ENCODE measurements at places on chromosomes 6 and 20.

GRCh38 chr20:63223121-63223825 lies 7.3 kb upstream of the YTHDF1 start:
- DNase-seq = peak; percentile 57

- peak; percentile 21 for DNase-seq
Observed at GRCh38 chr20:56540415-56540814, 7.4 kb downstream of the FAM209B start.

DNA sequence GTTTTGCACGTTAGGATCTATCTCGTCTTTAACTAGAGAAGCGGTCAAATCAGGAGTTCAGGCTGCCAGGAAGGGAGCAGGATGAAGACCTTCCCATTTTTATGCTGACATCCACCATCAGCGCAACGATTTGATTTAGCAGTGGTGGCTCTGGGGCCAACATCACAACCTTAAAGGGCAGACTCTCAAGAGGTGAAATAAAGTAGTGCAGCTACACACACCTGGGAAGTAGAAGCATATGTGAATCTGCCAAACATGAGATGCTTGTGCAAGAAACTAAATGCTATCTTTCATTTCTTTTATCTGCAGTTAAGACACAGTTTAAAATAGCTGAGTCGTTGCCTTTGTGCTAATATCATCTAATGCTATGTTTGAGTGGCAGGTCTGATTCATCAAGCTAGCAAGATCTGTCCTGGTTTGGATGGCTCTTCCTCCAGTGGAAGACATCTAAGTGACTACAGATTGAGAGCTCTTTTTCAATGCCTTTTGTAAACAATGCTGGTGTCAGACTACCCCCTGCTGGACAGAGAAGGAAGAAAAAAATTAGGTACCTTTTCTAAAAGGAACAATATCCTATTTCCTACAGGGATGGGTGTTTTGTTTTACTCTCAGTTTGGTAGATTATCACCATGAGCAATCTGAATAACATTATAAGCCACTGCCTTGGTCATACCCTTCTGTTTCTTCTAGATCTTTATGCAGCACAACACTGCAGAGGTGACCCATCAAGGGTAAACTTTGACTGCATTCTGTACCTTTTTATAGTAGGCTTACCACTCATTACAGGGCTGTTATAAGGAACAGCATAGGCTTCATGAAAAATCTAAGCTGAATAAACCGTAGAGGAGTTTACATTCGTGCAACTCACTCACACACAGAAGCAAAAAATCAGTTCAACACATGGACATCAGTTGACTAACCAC lies 171.6 kb upstream of the FBXL4 start:
- DNase-seq = peak; percentile 62

GRCh38 chr6:148985499-148985898 lies 238.7 kb downstream of the UST start:
- no peak for DNase-seq

GRCh38 chr6:56708810-56709597 lies 66.3 kb upstream of the DST start:
- DNase-seq = peak; percentile 57

DNA sequence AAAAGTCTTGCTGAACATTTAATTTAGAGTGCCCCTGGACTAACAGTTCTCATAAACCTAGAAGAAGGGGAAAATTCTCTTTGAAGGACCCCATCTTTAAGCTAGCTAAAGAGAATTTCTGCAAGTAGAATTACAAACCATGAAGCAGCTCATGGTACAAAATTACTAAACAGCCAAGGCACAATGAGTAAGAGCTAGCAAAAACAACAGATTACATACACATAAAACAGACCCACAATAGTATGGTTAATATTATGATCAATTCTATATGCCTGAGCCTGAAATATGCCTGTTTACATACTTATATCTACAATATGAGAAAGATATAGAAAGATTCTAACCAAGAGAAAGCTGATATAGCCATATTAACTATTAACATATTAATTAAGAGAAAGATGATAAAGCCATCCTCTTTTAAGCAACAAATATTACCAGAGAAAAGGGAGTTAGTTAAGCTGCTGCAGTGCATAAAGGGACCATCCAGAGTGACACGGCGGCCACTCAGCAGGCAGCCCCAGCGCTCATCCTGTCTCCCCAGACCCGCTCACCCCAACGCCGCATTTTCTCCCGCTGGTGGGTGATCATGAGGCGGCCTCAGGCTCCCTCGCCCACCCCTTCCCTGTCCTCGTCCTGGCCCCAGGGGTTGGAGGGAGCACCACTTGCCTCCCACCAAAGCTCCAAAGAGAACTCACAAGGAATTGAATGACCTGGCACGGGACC lies 98.4 kb upstream of the CARMIL1 start:
- no peak for DNase-seq

- DNase-seq = no peak
Observed at GRCh38 chr6:33076406-33076934, 680 bp downstream of the HLA-DPB1 start.
